ENCODE measurements at places on chromosomes 13 and 19. TPM values are rescaled to one million over a fixed set of nuclear protein-coding genes. Genes with fewer than 3 reads are reported as not detected.

Gene KIR2DL4
- total RNA-seq, result not detected

Gene MICOS13
- 53.1 TPM for total RNA-seq

Gene KLK14
- total RNA-seq, result not detected

Gene ZNF414
- 13.1 TPM for total RNA-seq

Gene PEPD
- 84.3 TPM for total RNA-seq

Gene ZNF528
- total RNA-seq, result 0.28 TPM

Gene ICAM5
- total RNA-seq, result 3.7 TPM

Gene C19orf53
- 120 TPM for total RNA-seq

Gene C19orf81
- total RNA-seq, result 8.0 TPM

Gene ZNF667
- not detected for total RNA-seq

Gene ZNF98
- not detected for total RNA-seq

Gene ZNF20
- total RNA-seq, result 4.1 TPM

Gene SCEL
- not detected for total RNA-seq

Gene DLEU7
- 4.6 TPM for total RNA-seq

Gene SERPINE3
- 0.18 TPM for total RNA-seq
